Activated naive CD4-positive, alpha-beta T cell (primary cell): ENCODE measurements at places on chromosomes 11 and 22.

DNA sequence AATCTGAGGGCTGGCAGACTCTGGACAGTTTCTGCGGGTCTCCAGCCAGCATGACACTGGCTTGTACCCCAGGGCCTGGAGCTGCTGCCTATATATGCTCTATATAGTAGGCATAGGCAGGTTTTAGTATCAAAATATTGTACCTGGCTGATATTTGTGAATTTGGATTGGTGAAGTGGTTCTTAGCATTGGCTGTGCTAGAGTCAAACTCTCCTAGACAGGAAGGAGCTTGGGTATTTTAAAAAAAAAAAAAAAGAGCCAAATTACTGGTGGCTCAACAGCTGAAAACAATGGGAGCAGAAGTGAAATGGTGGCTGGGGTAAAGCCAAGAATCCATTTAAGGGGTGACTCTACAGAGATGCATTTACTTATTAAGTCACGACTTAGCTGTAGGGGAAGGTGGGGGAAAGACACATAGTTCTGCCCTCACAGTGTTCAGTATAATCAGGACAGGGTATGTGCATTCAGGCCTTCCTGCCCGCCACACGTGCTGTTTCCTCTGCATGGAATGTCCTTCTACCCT lies 11.0 kb upstream of the MTFP1 start:
- DNase-seq: no peak

DNA sequence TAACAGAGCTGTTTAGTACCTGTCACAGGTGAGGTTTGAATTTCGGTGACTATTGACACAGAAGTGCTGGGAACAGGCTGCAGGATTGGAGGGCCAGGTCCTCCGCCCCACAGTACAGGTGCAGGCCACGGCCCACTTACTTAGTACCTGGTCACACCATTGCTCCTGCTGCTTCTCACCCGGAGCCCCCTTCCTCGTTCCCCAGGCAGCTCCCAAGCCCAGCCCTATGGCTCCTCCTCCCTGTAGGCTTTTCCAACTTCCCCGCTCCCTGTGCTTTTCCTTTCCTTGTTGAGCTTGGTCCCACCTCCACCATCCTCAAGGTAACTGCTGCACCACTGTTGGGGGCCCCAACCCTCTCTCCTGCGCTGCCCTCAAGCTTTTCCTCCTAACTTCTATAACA lies 27.9 kb upstream of the ANO1 start:
- DNase-seq: no peak

DNA sequence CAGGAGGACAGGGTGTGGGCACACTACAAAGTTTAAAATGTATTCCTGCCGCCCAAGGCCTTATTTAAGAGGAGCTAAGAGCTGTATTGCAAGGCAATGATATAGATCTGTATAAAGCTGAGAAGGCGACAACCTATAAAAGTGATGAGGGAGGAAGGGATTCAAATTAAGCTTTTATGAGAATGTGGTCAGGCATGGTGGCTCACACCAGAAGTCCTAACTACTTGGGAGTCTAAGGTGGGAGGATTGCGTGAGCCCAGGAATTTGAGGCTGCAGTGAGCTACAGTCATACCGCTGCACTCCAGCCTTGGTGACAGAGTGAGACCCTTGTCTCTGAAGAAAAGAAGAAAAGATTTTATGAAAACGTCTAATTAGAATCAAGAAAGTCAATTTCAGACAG lies 9.7 kb upstream of the GLB1L3 start:
- DNase-seq: no peak

DNA sequence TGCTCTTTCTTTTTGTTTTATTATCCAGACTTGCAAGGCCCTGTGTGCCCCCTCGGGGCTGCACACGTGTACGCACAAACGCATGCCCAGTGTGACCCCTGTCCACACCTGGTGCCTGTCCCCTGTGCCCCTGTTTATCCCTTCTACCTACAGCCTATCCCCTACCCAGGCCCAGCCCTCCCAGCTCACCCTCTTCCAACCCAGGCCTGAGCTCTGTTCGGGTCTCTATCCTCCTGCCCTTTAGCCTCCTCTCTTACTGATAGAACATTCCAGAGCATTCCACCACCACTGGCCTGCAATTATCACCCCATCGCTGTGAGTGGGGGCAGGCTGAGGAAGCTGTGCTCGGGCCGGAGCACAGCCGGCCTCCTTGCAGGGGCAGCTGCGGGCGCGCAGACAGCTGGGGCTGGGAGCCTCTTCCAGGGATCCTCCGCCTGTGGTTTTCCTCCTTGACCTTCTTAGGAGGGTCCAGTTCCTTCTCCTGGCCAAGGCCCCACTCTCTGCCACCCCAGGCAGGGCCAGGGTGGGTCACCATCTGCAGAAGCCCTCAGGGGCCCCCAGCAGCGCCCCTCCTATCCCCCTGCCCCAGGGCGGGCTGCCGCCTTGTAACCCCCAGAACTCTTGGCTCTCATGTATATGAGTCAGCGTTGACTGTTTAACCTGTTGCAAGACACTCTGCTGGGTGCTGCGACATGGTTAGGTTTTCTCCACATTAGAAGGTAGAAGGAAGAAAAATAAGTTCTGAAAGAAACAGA lies 41.8 kb upstream of the KCNQ1OT1 start:
- DNase-seq: no peak
